ENCODE measurements at places on chromosomes 7 and 10.

DNA sequence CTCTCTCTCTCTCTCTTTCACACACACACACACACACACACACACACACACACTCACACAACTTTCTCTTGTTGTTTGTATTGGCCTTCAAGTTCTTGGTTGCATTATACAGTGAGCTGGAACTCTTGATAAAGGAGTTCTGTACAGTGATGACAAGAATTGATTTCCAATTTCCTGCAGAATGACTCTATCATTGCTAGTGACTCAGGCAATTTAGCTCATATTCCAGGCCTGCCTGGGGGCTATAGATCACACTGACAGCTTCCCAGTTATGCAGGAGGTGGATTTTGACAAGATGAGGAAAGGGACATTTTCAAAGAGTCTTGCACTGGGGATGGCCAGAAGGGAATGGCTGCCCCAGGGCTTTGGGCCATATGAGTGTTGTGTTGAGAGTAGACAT, 508.8 kb downstream of the TYW1 start:
- no peak for DNase-seq

GRCh38 chr7:16851829-16852228, 30.0 kb downstream of the AGR3 start:
- no peak for DNase-seq

GRCh38 chr7:5053175-5053574, 7.5 kb downstream of the RBAK start:
- DNase-seq = no peak

GRCh38 chr7:146321301-146321700, 204.7 kb downstream of the CNTNAP2 start:
- DNase-seq = no peak

GRCh38 chr7:66953044-66953427, 32.0 kb downstream of the TMEM248 start:
- no peak for DNase-seq

GRCh38 chr7:81114633-81115032, 195.8 kb upstream of the SEMA3C start:
- no peak for DNase-seq

DNA sequence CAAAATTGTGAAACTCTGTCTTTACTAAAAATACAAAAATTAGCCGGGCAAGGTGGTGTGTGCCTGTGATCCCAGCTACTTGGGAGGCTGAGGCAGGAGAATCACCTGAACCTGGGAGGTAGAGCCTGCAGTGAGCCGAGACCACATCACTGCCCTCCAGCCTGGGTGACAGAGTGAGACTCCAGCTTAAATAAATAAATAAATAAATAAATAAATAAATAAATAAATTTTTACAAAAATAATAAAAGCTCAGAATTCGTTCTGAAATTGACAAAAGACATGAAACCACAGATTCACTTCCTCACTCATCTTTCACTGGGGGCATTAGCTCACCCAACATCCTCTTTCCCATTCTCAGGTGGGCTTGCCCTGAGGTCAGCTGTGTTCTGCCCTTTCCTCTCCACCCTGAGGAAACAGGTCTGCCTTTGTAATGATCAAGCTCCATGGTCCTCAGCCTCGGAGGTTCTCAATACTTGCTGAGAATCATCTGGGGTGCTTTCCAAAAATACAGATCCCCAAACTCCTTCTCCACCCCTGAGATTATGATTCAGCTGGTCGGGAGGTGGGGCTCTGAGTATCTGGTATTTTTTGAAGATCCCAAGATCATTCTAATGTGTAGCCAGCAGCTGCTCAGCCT, 29.2 kb upstream of the APBB1IP start:
- DNase-seq = no peak

DNA sequence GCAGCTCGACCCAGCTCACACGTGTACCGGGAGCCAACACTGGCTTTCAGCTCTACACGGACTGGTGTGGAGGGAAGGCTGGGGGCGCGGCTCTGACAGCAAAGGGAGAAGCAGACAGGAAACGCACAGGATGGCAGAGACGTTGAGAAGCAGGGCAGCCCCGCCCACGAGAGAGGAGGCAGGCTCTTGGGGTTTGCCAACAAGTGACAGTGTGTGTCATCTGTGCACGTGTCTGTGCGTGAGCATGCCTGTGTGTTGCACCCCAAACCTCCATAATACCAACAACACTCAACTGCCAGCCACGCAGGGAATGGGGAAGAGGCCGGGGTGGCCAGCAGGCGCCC, 64.4 kb upstream of the PDGFA start:
- no peak for DNase-seq

GRCh38 chr10:29569795-29570194, 65.0 kb downstream of the SVIL start:
- DNase-seq = no peak

DNA sequence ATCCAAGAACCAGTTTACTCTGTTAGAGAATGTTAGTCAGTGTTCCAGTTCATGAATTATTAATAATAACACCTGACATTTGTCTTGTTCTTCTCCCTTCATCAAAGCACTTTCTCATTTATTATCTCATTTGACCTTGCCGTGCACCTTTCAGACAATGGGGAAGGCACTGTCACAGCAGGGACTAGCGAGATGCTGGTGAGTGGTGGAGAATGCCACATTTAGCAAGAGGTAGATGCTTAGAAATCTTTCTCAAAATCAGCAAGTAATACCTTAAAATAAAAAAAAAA, 34.2 kb upstream of the XRCC2 start:
- DNase-seq = no peak

- DNase-seq = no peak
Observed at GRCh38 chr7:44755698-44756627, 7.3 kb downstream of the ZMIZ2 start.

DNA sequence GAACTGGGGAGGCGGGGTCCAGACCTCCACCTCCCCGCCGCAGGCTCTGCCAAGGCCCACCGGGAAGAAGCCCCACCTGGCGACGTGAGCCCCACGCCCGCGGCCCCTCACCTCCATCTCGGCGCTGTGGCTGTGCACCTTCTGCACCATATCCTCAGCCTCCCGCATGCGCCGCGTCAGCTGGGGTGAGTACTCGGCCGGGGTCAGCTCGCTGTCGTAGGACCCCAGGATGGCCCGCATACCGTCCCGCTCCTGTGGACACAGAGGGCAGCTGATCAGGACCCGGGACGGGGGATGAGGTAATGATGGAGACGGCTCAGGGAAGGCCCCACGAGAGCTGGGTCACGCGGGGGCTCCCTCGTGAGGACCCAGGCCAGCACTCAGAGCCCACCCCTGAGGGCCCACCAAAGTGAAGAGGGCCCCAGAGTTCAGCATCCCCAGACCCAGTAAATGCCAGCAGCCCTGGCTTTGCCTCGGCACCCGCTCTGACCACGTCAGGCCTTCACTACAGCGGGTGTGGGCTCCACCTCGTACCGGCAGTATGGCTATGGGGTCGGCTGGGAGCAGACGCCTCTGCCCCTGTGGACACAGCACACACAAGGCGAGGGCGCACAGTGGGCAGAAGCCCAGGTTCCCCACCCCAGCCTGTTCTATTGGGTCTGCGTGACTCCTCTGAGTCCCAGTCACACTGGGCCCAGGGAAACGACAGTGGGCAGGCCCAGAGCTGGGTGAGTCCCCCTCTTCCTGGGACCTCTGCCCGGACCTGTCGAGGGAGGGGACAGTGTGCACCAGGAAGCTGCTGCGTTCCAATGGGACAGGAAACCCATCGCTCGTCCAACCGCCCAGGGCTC, 218.1 kb downstream of the MAD1L1 start:
- no peak for DNase-seq

DNA sequence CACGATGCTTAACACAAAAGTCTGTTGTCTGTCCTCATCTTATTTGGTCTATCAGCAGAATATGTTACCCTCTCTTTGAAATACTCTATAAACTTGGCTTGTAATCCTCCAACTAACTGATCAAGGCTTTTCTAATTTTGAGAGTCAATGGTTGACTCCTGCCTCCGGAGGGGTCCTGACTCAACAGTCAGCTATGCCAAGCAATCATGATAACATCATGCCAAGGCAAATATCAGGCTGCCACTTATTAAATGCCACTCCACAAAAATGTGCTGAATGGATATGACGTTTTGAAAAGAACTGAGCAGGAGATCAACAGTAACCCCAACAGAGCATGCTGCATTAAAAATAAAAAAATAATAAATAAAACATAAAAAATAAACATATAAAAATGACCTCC, 116.1 kb downstream of the PARD3 start:
- no peak for DNase-seq

DNA sequence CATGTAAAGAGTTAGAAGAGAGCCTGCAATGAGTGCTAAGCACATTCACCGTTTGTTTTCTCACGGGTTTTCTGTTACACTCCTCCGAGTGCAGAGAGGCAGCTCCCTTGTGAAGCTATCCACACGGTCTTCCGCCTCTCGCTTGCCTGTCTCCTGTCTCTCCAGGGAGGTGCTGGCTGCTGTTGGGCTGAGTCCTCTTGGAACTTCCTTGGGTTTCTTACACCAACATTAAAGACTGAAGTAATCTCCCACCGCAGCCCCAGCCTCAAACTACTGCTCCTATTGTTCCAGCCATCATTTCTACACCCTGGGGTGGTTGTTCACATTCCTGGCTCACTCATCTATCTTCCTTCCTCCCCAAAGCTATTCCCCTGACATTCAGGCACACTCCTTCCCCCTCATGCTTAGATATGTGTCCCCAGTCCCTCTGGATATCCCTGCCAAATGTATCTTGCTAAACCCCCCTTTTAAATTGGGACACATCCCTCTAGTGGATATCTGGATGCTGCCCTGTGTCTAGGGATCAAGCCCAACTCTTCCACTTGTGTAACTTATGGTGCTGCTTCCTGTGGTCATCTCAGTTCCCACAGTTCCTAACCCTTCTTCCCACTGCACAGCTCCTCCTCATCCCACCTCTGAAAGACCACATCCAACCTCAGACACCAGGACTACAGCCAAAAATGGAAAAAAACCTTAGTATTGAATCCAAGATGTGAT, 14.1 kb downstream of the ESYT2 start:
- DNase-seq = no peak

DNA sequence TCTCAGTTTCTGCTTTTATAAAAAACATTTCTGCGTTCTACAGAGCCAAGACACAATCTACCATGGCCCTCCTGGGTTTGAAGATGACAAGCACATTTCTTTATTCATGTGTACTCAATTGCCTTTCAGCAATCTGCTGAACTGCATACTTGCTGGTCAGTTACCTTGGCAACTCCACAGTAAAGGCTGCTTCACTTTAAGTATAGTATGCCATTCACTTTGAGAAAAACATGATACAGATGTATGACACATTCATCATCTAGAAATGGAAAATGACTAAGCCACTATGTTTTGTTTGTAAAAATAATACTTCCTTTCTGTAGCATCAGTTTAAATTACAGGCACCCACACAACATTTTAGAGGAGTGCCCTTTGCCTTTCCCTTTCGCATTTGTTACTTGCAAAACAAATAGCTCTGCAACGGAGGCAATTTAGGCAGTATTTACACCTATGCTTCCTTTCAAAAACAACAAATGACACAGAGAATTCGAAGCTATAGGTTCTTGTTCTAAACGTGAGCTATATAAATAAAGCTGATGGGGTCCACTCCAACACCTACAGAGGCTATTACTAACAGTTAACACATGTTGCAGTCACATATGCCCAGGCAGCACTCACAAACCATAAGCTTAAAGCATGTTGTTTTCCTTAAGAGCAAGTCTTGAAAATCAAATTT, 23.5 kb downstream of the SGCE start:
- peak; percentile 68 for DNase-seq

DNA sequence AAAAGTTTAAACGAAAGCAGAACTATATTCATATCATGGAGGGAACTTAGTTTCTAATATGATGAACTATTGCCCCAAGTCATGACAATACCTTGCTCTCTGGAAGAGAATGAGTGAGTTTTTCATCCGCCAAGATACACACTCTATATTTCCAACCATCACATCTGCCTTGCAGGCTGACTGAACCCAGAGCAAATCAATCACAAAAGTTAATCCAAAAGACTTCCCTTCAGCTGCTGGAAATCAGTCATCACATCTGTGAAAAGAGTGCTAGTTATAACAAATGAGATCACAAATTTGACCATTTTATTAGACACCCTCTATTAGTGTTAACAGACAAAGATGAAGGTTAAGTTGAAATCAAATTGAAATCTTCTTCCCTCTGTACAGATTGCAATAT, 261.7 kb upstream of the PRKCQ start:
- DNase-seq = no peak

GRCh38 chr7:30309842-30310435, 25.5 kb downstream of the ZNRF2 start:
- DNase-seq = no peak

GRCh38 chr7:116710764-116711452, 38.9 kb downstream of the MET start:
- peak; percentile 92 for DNase-seq

DNA sequence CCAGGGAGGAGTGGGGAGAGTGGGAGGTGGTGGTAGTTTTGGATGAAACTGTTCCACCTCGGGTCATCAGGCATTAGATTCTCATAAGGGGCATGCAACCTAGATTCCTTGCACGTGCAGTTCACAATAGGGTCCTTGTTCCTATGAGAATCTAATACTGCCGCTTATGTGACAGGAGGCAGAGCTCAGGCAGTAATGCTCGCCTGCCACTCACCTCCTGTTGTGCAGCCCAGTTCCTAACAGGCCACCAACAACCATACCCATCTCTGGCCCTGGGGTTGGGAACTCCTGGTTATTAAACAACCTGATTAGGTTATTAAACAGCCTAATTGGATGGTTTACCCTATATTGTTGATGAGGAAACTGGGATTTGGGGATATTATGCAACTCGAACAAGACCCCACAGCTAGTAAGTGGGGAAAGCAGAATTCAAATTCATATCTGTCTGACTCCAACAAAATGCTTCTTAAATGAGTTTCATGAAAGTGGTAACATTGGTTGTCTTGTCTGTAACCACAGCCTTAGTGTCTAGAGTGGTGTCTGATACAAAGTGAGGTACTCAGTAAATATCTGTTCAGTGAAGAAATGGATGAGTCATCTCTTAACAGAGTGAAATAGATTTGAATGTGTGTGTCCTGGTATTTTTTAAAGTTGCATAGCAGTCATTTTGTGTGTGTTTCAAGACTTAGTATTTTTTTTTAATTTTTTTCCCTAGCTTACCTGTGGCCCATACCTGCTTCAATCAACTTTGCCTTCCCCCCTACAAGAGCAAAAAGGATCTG, 101.6 kb downstream of the HECTD2 start:
- no peak for DNase-seq

DNA sequence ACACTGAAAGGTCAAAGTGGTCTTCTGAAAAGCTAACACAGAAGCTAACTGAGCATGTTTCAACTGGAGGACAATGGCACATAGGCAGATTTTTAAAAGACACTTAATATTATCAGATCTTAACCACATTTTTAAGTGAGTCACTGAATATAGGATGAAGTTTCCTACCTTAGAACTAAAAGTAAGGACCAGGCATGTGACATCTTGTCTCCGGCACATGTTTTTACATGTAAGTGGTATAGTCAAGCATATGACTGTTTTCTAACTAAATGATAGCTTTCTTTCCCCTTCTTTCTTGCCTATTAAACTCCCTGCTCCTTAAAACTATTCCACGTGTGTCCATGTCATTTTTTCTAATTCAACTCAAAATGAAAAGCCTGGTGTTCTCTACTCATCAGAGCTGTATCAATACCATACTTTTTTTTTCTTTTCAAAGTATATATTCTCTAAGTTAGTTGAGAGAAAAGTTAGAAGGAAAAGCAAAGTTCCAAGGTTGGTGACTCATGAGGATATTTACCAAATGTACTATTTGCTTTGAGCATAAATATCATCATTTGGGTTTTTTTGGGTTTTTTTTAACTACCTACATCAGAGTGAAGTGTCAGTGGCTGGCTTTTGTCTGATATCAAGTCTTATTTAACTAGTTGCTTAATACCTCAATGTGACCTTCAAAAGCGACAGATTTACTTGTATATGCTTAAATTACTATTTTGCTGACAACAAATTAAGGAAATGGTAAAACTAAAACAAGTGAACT, 127.5 kb downstream of the CRPPA start:
- no peak for DNase-seq
